Lung (tissue), 17 donors: ENCODE measurements at places on chromosomes 1 and 21.
A peak's percentile ranks its signal among the peaks of the same experiment; 100 is the strongest.

DNA sequence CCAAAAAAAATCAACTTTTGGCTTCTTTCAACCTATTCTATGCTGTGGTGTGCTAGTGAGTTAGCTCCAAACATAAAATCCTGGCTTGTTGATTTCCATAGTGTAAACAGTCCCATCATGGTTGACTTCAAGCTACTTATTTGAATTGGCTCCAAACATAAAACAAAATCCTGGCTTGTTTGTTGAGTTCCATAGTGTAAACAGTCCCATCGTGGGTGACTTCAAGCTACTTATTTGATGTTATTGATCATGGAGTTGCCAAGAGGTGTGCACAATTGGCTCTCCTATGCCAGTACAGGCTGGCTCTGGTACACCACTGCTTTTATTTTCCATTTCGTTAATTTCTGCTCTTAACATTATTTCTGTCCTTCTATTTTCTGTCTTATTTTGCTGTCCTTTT, 1.8 kb upstream of the COA6 start:
- no peak for DNase-seq

DNA sequence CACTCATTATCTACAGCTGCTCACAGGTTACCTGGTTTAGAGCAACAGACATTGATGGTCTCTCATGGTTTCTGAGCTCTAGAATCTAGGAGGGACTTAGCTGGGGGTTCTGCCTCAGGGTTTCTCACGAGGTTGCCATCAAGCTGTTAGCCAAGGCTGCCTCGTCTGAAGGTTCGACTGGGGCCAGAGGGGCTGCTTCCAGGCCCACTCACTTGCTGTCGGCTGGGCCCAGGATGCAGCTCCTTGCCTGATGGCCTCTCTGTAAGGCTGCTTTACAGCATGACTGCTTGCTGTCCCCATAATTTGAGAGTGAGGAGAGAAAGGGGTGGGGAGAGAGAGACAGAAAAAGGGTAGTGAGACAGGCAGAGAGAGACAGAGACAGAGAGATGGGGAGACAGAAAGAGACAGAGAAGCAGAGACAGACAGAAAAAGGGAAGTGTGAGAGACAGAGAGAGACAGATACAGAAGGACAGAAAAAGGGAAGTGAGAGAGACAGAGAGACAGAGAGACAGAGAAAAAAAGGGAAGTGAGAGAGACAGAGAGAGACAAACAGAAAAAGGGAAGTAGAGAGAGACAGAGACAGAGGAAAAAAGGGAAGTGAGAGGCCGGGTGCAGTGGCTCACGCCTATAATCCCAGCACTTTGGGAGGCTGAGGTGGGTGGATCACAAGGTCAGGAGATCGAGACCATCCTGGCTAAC, 106.8 kb upstream of the C1orf174 start:
- DNase-seq: no peak

GRCh38 chr1:219582296-219582695, 30.6 kb downstream of the ZC3H11B start:
- DNase-seq: peak; percentile 63

DNA sequence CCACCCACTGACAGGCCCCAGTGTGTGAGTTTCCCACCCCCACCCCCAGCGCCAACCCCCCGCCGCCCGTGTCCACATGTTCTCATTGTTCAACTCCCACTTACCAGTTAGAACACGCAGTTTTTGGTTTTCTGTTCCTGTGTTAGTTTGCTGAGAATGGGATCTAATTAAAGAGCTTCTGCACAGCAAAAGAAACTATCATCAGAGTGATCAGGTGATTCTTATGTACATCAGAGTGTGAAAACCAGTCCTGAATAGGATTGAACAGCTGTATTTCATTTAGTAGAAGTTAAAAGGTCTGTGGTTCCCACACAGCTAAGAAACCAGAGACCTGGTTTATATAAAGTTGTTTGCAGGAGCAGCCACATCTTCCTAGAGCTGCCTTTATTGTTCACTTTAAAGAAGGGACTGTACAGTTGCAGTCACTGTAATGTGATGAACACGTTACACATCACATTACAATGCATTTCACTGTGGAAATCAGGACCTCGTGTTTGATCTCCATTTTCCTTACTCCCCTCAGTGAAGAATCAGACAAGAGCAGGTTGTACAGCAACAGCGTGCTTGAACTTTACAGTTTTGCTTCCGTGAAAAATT, 1.2 kb downstream of the GBP6 start:
- DNase-seq: no peak

DNA sequence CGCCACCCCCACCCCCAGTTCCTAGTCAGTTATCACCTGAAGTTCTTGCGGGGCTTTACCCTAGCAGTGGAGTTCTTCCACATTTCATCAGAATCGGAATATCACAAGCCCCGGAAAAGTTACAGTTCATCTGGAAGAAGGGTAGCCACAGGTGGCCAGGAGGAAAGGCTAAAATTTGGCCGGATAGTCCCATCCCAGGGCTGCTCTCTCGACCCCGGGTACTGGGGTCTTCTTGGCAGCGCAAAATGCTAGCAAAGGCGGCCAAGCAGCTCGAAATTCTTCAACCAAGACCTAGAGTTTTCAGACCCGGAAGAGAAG, 7.9 kb downstream of the HLX start:
- no peak for DNase-seq

GRCh38 chr1:31376375-31377134, 3.7 kb upstream of the FABP3 start:
- peak; percentile 39 for DNase-seq

DNA sequence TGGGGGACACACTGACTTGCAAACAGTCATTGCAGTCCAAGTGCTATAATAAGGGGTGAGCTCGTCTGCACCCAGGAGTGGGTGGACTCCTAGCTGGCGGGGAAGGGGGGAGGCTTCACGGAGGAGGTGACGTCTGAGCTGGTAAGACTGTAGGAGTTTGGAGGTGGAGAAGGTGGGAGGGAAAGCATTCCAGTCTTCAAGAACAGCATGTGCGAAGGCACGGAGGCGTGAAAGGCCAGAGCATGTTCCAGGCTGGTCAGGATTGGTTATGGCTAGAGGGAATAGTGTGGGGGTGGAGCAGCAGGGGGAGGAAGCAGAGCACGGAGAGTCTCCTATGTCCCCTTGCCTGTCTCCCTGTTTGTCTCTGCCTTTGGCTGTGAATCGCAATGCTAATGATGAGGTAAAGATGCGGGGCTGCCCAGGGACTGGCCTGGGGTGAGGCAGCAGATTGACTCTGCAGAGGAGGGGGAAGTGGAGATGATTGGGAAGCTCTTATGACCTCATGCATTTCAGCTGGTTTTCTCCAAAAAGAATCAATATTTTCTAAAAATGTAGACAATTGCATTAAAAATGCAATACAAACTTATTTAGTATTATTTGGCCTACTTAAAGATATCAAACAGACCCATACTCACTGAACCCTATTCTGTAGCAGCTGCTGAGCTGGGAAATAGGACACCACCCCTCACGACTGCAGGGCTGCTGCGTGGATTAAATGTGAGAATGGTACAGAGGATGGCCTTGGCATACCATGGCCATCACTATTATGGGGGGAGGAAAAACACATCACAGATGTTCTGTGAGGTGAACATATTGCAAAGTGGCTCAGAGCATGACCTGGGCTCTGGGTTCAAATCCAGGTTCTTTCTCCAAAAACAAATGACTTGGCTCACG, 2.6 kb upstream of the ZNF436 start:
- DNase-seq: no peak

DNA sequence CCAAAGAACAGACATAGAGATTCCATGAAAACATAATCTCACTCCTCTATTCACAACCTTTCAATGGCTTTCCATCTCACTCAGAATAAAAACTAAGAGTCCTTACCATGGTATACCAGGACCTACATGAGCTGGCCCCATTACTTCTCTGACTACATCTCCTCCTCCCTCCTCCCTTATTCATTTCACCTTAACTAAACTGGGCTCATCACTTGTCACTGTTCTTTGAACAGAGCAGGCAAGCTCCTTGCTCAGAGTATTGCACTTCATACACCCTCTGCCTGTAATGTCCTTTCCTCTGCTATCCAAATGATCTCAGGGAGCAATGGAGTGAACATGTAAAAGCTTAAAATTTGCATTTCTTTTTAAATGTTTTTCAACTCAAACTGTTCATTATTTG, 142.0 kb downstream of the MRPL39 start:
- DNase-seq: no peak

DNA sequence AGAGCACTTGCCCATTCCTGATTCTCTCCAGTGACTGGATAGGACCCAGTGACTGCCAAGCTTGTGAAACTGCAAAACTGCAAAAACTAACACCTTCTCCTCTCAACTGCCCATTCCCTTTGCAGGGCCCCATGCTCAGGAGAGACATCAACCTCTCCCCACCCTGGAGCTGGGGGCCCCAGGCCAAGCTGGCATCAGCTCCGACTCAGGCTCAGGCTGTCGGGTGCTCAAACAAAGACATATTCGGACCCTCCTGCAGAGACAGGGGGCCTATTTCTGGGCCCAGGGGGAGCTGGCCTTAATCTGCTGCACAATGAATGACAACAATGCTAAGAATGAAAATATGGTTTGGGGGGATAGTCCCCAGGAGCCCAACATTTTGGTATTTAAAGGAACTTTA, 11.8 kb downstream of the LMX1A start:
- no peak for DNase-seq

DNA sequence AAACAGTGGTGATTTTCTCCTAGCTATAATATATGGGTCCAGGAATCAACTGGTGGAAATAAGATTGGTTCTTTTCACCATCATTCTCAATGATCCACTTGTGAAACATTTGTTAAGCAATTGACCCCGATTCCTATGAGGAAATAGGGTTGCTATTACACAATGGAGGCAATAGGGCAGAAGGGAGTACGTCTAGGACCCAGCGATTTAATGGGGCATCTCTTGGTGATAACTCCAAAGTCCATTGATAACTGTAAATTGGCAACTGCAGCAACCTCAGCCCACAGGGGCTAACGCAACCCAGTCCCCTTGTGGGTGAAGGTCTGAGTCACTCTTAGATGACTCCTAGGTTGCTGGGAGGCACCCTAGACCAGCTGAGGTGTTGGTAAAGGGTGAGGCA, 62.5 kb upstream of the BARHL2 start:
- no peak for DNase-seq

DNA sequence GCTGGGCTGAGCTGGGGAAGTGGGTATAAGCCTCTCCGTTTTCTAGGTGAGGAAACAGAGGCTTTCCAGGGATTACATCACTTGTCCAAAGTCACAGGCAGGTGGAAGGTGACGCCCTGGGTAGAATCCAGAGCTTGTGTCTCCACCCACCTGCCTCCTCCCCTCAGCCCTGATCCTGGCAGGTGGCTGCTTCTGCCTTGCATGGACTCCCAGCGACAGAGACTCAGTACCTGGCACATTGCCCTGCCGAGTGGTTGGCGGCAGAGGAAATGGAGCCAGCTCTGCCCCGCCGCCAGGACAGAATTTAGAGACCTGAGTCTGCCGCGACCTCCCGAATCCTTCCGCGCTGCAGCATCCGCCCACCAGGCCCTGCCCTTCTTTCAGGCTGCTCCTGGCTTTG, 2.1 kb downstream of the PLA2G2E start:
- DNase-seq: no peak

- DNase-seq: no peak
Measured at GRCh38 chr1:205343431-205344065, 13.2 kb downstream of the KLHDC8A start.

DNA sequence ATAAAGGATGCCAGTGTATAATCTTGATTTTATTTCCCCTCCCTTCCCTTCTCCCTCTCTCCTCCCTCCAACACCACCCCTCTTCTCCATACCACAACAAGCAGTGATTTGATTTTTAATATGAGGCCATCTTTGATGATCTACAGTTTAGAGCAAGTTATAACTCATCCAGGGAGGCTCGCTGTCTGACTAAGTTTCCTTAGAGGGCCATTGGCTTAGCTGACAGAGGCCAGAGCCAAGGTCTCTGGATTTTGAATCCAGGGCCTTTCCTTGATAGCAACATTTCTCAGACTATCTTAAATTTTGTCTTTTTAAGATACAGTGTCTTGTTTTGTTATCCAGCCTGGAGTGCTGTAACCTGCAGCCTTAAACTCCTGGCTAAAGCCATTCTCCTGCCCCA, 431.0 kb upstream of the USP24 start:
- no peak for DNase-seq

DNA sequence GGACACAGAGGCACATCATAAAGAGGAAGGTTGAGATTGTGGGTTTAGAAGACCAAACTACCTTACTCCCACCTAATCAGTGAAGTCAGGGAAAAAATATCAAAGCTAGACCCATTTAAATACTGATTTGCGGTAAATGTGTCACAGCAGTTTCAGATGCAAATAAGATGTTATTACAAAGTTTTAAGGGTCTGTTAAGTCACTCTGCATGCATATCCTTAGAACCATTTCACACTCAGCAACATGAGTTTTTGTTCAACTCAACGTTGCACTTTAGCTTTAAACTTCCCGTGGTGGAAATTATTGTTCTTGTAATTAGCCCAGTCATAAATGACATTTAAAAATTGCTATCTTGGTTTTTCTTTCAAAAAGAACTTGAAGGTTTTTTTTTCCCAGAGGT, 34.8 kb downstream of the RPAP2 start:
- DNase-seq: no peak

DNA sequence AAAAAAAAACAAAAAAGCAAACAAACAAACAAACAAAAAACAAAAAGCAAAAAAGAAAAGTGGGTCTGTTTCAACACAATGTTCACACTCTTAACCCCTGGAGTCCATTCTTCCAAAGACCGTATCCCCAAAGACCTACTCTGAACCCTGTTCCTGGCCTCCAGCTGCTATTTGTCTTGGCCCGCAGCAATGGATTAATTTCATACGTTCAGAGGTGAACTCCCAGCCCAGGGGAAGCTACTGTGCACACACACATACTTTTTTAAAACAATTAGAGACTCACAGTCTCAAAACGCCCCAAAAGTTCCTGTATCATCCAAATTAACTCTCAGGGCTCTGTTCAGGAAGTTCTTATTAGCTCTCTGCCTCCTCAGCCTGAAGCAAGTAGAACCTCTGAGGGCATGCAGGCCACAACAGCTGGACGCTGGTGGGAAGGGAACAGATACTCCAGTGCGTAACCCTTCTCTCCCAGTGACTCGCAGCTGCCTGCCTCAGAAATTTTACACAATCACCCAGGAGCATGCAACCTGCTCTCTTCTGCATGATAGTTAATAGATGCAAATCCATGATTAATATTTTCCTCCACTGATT, 395.4 kb downstream of the RRAGC start:
- DNase-seq: no peak

GRCh38 chr1:23224739-23225648, 7.7 kb upstream of the HTR1D start:
- DNase-seq: peak; percentile 45

- DNase-seq: no peak
Measured at GRCh38 chr1:165420655-165421054, 24.3 kb downstream of the RXRG start.

GRCh38 chr1:186094172-186094571, 280.9 kb downstream of the TPR start:
- no peak for DNase-seq

GRCh38 chr1:171081314-171081753, 9.4 kb upstream of the FMO3 start:
- DNase-seq: peak; percentile 86

DNA sequence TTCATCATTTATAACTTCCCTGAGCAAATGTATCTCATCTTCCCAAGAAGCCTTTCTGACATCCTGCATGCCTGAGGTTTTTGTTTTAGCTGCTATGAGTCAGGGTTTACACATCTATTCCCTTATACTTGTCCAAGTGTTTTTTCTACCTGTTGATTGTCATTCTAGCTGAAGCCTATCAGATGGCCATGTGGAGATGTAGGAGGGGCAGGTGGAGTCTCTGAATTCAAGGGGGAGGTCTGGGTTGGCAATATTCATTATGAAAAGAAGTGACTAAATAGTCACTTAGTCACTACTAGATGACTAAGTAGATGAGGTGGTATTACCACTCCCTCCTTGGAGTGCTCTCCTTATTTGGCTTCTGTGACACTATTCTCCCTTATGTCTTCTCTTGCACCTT, 52.4 kb downstream of the XCL1 start:
- no peak for DNase-seq

- no peak for DNase-seq
Measured at GRCh38 chr1:118115567-118116295, 69.3 kb downstream of the SPAG17 start.
